ENCODE measurements at places on chromosomes 5 and 9.

GRCh38 chr9:80233906-80234305 lies 662.1 kb downstream of the TLE4 start:
- no peak for ATAC-seq

- ATAC-seq: peak; percentile 86
Observed at GRCh38 chr5:122150215-122150614, 20.9 kb downstream of the ZNF474 start.

GRCh38 chr9:98120476-98120875 lies 1.5 kb upstream of the TRIM14 start:
- ATAC-seq: no peak

DNA sequence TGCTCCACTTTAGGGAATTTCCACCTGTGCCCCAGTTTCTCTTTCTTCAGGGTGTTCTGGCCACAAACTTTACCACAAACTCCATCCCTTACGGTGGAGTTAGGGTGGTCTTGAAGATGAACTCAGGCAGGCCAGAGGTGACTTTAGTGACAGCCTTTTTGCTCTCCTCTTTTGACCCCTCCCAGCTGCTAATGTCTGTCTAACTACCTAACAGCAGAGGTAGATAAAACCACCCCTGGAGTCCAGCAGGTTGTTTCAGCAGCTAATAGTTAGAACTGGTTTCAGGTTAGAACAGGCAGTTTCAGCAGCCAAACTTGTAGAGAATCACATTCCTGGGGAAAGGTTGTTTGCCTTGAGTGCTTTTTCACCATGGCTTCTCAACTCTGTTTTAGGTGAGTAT lies 971.3 kb upstream of the CDH18 start:
- no peak for ATAC-seq

DNA sequence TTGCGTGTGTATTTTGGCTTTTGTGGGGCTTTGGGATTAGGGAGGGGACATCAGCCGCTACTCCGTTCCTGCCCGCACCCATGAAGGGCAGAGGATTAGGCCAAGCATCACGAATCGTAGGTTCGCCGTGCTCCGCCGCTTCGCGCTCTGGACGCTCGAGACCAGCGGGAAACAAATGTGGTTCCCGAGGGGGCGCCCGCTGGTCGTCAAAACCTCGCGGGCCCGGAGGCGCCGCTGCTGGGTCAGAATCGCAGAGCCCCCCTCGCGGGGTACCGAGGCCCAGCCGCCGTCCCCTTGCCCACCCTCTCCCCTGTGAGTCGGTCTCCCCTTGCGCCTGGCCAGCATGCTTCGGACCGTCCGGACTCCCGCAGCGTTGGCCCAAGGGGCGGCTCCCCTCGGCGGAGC lies 2.3 kb upstream of the PAX5 start:
- peak; percentile 38 for ATAC-seq

- ATAC-seq: no peak
Observed at GRCh38 chr5:135087950-135088349, 53.9 kb upstream of the PITX1 start.

GRCh38 chr9:120961936-120962335 lies 35.3 kb upstream of the TRAF1 start:
- ATAC-seq: no peak

- no peak for ATAC-seq
Observed at GRCh38 chr5:55222985-55223811, 3.9 kb downstream of the MCIDAS start.

GRCh38 chr5:127031147-127031862 lies 947 bp upstream of the MARCHF3 start:
- peak; percentile 1 for ATAC-seq

GRCh38 chr9:125854553-125855275 lies 107.5 kb downstream of the PBX3 start:
- peak; percentile 84 for ATAC-seq

GRCh38 chr9:134534661-134535080 lies 106.9 kb upstream of the COL5A1 start:
- no peak for ATAC-seq

DNA sequence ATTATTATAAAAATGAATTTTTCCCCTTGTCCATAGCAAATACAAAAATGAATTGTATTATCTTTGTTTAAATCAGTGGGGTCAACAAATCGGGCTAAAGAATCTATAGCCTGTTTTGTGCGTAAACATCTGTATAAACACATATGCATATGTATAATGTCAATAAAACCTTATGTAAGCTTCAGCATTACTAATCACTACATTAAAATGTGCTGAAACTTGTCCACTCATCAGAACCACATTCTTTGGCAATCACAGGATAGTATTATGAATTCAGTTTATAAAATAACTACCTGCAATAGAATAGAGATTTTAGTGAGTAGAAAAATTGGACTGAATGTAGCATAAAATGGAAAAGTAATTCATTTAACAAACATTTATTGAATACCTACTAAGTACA lies 30.6 kb downstream of the RGMB start:
- ATAC-seq: no peak

- no peak for ATAC-seq
Observed at GRCh38 chr5:375336-375920, 53.9 kb downstream of the AHRR start.

DNA sequence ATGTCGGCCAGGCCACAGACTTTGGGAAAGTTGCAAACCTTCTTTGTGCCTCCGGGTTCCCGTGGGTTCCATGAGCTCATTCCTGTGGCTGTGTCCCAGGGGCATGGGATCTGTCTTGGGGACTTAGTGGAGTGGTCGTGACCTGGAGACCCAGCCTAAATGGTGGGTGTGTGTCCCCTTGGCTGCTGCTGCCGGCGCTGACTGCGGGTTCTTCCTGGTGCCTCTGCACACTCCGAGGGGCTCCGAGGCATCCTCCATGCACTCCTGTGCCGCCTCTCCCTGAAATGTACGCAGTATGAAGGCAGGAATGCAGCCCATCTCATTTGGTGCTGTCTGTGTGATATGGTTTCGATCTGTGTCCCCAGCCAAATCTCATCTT lies 21.0 kb upstream of the SLC2A6 start:
- no peak for ATAC-seq

GRCh38 chr9:120394058-120394669 lies 185.8 kb downstream of the CDK5RAP2 start:
- peak; percentile 94 for ATAC-seq

DNA sequence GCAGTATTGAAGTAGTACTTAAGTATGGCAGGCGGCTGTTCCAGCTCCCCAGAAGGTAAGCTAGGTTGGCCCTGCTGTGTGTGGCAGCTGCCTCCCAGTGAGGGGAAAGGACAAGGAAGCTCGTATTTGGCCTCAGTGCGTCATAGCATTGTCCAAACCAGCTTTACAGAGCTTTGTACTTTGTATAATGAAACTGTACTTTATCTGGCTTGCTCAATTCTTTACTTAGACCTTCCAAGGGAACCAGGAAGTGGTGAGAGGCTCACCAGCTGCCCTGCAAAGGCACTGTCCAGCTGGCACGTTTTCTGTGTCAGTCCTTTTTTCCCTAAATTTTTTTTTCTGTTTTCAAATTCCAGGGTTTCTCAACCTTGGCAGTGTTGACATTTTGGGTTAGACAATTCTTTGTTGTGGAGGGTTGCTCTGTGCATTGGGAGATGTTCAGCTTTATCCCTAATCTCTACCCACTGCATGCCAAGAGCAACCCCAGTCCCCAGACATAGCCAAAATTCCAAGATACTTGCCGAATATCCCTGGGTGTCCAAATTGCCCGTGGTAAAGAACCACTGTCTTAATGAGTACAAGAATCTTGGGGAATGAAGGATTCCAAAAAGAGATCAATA lies 474.5 kb downstream of the LRRC70 start:
- ATAC-seq: no peak

GRCh38 chr5:169901896-169902295 lies 78.4 kb downstream of the INSYN2B start:
- ATAC-seq: no peak

GRCh38 chr9:25677301-25678146 lies 720 bp downstream of the TUSC1 start:
- ATAC-seq: peak; percentile 93

GRCh38 chr5:16564248-16564867 lies 52.4 kb downstream of the RETREG1 start:
- no peak for ATAC-seq

DNA sequence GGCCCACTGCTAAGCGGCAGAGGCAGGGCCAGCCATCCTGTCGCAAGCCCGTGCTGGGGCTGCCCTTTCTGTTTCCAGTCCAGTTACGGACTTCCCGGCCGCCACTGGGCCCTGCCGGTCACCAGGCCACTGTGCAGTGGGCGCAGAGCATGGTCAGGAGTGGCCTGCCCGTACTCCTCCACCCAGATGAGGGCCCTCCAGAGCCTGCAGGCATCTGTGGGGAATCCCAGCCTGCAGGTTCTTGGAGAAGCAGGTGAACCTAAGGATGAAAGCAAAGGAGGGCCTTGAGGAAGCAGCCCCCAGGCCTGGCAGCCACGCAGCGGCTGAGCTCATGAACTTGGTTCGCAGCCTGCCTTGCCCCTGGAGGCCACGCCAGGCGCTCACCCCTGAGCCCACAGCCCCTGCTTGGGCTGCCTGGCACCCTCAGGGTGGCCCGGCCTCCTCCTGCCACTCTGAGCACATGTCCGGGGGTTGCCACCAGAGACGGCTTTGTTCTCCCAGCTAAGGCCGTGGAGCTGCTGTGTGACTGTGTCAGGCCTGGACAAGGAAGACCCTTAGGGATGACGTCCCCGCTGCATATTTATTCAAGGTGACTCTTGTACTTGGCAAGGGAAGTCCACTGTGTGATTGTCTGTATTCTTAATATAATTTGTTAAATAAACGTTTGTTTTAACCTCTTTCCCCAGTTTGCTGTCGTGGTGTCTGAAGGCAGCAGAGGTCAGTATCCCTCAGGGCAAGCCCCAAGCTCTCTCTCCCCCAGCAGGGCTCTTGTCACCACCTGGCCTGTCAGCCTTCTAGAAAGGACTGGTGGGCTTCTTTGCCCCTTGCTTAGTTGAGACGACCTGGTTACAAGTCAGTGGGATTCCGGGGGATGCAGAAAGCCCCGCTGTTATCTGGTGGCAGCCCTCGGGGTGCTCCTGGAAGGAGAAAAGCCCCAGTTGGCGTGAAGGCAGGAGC lies 107.1 kb upstream of the LMX1B start:
- ATAC-seq: no peak

DNA sequence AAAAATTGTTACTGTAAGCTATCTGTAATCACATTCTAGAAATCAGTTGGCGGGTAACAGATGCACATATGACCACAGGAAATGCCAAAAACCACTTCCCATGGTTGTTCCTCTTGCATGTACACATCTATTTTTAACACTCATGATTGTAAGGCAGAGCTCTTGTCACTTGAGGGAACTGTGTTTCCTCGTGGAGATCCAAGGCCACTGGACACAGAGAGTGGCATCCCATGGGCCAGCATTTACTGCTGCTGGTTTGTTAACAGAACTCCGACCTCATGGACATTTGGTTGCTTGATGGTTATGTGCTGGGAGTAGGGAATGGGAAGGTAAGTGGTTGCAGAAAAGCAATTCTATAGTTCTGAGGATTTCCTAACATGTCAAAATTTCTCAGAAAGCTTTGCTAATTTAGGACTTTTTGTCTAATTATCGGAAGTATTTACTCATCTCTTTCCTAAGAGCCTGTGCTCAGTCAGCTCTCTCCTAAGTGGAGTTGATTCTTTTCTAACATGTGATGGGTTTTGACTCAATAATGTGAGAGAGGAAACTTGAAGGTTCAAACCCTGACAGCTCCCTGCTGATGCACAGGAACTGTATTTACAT lies 202.0 kb upstream of the NR3C1 start:
- ATAC-seq: no peak

DNA sequence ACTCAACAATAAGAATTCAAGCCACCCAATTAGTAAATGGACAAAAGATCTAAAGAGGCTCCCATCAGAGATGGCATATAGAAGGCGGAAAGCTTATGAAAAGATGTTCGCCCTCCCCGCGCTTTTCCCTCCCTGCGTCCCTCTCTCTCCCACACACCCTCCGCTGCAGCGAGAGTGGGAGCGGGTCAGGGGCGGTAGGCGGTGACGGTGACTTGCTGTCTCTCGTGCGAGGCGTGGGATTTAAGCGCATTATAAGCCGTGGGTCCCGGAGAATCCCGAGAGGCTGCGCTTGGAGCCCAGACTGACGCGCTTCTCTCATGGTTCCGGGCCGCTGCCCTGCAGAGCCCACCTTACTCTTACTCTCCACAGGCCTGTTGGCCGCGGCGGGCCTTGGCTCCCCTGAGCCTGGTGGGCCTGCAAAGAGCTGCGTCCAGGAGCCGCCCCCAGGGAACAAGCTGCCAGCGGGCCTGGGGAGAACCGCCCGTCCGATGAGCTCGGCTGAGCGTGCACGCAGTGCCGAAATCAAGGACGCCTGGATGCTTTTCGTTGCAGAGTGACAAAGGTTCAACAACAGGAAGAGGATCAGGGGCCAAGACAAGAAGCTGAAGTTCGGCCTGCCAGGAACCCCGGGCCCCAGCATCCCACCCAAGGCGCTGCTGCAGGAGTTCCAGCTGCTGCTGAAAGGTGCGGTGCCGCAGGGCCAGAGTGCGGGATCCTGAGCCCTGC lies 42.6 kb upstream of the BICD2 start:
- ATAC-seq: peak; percentile 13

DNA sequence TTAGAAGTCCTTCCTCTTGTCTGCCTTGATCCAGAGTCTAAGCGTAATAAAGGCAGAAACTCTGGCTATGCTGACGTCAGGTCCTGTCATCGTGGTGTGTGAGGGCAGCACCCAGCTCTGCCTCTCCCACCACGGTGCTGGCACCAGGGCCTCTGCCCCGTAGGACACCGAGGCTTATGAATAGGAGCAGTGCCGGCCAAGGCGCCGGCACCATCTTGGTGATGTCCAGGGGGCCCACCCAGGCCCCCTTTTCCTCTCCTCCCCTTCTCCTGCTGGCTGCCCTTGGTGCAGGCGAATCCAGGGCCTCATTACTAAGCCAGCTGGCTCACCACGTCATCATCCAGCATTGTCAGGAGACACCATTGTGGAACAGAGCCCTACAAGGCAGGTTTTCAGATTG lies 252.3 kb downstream of the FANCC start:
- no peak for ATAC-seq

DNA sequence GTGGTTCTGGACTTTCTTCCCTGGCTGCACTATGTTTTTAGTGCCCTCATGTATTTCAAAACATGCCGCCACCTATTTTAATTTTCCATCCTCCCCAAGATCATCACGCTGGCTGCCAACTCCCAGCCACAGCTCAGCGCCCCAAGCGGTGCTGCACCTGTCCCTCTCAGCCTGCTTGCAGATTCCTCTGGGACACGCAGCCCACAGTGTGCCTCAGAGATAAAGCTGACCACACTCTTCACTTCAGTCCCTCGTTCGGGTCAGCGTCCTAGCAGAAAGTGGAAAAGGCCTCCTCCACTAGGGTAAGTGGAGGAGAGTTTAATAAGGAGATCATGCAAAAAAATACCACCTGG lies 56.2 kb upstream of the CKS2 start:
- ATAC-seq: no peak

DNA sequence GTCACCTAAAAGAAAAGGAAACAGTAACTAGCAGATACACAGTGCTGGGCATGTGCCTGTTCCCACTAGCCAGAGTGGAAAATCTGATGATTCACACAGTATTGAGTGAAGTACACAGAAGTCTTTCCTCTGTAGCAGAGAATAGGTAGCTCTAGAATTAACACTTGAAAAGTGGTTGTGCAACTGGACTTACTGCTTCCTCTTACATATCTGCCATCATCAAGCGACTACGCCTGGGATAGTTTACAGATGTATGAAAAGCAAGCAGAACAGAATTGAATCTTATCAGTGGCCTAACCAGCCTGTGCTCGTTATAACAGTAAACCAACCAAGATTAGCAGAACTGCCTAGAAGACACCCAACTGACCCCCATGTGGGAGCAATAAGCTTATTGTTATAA lies 130.6 kb downstream of the DTWD2 start:
- no peak for ATAC-seq

- no peak for ATAC-seq
Observed at GRCh38 chr5:128796506-128796905, 168.8 kb upstream of the SLC27A6 start.

- no peak for ATAC-seq
Observed at GRCh38 chr9:84736081-84736480, 66.6 kb downstream of the NTRK2 start.

GRCh38 chr5:53817183-53817582 lies 256.7 kb downstream of the NDUFS4 start:
- no peak for ATAC-seq
